ENCODE measurements at places on chromosomes 5 and 9.

DNA sequence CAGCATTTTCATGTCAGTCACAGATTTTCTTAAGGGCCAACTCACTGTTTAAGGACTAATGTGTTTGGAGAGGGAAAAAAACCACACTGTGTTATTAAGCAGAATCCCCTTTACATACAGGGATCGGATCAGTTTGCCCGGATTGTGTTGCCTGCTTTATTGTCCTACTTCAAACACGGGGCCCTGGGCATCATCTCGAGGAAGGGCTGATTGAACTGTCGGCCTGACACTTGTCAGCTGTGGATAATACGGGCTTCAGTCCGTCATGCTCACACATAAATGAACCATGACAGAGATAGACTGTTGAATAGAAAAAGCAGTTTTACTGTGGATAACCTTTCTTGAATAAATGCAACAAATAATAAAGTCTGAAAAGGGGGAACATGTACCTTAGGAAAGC lies 325.0 kb downstream of the ZSWIM6 start:
- no peak for DNase-seq

- DNase-seq = no peak
Measured at GRCh38 chr5:50853151-50853550, 186.7 kb downstream of the PARP8 start.

DNA sequence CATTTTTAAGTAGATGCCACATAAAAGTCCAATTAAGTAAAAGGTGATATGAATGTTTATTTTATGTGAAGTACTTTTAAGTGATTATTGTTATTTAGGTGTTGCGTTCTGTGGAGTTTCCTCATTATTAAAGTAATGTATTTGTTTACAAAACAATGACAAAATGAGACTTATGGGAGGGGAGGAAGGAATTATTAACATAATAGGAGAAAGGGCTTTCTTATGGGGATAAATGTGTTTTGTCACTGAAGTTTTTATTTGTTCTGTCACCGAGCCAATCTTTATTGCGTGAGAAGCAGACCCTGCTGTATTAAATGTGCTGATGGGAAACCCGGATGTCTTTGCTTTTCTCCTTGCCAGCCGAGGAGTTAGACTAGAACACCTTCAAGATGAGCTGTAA lies 44.5 kb downstream of the TRIO start:
- DNase-seq = no peak

- DNase-seq = no peak
Measured at GRCh38 chr9:3434594-3434993, 91.2 kb downstream of the RFX3 start.
